Right ventricle myocardium inferior (tissue), 1 donor: ENCODE measurements at places on chromosomes 13 and 19.
A peak's percentile ranks its signal among the peaks of the same experiment; 100 is the strongest.

GRCh38 chr19:35478794-35479677 lies 11.2 kb downstream of the KRTDAP start:
- DNase-seq, result no peak

DNA sequence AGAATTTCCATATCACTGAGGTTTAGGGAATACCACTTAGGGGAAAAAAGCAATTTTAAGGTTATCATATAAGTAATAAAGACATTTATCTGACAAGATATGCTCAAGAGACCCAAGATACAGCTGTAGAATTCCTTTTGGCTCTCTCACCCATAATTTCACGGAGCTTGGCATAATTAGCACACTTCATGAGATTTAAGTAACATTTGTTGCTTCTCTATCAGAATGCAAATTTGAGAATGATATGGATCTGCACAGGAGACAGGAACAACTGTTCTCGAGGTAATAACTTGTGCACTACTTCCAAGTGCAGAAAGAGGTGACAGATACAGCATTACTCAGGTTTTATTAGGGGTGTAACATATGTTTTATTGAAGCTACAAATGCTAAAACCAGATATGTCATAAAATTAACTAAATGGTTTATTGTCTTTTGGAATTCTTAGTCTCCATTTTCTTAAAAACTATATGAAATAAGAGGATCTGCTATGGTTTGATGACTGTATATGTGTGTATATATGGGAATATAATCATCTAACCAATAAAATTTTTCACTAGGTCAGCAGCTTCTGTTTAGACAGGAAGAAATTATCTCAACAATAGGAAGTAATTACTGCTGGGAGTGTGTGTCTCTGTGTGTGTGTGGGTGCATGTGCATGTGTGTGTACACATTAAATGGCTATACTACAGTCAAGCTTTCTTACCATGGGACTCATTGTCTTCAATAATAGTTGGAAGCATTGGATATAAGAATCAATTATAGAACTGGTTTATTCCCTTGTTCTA lies 401.3 kb downstream of the PCDH17 start:
- DNase-seq, result no peak

- no peak for DNase-seq
Measured at GRCh38 chr13:46665633-46666482, 112.9 kb downstream of the LRCH1 start.

DNA sequence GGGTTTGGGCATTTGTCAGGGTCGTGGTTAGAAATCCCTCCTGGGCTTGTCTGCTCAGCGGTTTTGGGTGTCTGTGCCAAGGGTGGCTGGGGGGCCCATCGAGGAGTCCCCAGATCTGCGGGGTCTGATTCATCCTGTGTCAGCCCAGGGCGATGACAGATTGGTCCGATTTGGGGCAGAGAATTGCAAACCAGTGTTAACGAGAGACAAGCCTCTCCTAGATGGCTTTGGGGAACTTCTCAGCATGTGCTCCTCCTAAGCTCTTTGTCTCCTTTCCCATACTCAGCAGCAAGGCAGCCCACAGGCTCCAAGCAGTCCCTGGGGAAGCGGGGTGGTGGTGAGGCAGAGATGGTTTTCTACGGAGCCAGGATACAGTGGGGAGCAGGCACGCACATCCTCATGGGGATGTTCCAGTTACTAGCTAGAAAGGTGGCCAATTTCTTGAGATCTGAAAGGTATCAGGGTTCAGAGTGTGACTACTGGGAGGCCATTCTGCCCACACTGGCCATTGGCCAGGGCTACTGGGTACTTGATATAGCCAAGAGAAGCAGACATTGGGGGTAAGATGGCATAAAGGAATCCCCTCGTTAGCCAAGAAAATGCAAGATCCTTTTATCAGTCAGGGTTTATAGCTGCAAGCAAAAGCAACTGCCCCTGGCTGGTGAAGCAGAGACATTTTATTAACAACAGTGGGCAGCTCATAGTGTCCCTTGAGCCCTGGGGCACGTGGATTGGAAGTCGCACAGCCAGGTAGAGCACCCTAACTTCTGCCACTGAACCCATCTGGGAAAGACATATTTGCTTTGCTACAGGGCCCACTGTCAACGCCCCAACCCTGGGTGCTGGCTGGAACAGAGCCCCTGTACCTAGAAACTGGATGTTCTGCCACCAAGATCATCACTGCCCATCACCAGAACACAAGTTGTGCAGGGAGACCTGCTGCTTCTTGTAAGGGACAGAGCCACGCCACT lies 63.6 kb downstream of the RGCC start:
- DNase-seq, result no peak

DNA sequence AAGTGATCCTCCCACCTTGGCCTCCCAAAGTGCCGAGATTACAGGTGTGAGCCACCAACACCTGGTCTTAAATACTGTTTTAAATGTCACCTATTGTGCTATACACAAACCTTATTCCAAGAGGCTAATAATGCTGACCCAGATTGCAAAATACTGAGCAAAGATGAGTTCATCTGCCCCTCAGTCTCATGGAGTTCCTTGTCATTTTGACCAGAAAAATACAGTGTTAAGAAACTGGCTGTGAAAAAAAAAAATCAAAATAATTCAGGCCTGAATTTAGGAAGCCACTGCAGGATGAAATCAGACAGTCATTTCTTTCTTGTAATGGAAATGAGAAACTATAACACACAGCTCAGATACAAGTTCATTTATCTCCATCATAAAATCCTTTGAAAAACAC lies 59.9 kb downstream of the TBC1D4 start:
- no peak for DNase-seq

DNA sequence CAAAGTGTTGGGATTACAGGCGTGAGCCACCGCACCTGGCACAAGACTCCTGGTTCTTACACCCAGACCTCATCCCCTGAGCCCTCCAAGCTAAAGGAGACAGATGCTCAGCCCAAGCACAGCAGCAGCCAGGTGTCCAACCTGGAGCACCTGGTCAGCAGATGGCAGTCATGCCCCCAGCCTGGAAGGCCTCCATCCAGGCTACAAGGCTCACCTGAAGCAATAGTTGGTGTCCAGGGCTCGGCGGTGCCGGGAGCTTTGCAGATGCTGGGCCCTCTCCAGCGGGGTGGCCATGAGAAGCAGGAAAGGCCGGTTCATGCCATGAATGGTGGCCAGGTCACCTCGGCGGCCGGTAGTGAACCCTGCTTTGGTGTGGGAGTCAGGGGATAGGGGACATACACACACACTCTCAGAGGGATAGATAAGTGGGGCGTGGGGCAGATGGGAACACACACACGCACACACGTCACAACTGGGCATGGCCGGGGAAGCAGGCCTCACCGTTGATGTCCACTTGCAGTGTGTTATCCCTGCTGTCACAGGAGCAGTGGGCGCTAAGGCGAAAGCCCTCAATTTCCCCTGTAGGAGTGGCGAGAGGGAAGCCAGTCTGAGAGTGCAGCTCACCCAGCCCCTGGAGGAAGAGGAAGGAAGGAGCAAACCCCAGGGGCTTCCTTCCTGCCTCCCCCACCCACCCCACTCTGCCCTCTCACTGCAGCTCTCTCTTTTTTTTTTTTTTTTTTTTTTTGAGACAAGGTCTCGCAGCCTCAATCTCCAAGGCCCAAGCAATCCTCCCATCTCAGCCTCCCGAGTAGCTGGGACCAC lies 11.8 kb downstream of the TGFB1 start:
- DNase-seq, result no peak

- DNase-seq, result peak; percentile 45
Measured at GRCh38 chr19:47756953-47757608, 11.7 kb downstream of the NOP53 start.

DNA sequence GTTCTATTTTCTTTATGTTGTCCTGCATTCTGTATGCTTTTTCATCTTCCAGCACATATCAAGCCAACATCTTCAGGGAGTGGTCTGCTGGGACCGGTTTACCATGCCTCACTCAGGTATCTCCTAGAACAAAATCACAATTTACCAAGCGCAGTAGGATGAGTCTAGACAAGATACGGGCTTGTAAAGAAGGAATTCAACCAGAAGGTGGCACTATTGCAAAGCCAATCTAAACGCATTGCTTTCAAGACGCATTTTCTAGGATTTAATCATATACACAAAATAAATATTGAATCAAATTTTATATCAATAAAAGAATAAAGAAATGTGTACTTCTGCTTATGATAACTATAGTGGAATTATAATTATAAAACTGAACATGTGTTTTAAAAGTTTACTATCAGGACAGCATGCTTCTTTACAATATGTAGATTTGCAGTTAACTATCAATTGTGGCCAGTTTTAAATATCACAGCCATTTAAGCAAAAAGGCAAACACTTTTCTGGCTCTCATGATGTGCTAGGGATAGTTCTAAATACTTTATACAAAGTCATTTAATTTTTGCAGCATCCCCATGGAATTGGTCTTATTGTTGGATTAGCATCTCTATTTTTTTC lies 16.1 kb upstream of the TPP2 start:
- no peak for DNase-seq

DNA sequence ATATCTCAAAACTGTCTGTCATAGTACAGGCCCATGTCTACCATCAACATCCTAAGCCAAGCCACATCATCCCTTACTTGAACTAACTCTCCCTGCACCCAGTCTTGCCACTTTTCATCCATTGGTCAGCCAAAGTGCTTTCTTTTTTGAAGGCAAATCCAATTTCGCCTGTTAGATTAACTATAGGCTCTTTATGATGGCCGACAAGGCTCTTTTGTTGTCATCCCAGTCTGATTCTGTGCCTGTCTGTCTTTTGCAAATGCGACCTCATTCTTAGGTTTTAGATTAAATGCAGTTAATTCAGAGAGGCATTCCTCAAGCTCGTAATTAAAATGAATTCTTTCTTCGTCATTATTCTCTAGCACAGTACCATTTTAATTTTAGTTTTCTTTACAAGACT lies 148.3 kb downstream of the HS6ST3 start:
- DNase-seq, result no peak

DNA sequence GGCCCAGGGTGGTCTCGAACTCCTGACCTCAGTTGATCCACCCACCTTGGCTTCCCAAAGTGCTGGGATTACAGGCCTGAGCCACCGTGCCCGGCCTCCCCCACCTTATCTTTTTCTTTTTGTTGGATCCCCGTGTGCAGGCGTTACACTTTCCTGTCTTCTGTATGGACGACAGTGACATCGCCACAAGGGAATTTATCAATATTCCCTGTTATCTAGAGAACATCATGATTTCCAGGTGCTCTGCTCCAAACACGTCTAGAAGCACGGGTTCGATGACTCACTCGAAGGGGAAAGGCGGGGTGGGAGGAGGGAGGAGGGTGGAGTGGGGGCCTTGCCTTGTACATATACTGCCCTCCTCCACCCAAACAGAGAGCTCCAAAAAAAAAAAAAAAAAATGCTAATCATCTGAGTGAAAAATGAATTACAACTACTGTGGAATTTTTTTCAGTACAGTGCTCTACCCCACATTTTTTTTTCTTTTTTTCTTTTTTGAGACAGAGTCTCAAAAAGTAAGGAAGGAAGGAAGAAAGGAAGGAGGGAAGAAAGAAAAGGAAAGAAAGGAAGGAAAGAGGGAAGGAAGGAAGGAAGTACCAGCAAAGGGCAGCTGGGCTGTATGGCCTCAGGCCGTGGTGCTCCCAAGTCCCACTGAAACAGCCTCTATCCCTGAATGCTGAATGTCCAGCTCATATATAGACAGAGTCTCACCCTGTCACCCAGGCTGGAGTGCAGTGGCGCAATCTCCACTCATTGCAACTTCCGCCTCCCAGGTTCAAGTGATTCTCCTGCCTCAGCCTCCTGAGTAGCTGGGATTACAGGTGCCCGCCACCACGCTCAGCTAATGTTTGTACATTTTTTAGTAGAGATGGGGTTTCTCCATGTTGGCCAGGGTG lies 36.8 kb downstream of the INSR start:
- no peak for DNase-seq

DNA sequence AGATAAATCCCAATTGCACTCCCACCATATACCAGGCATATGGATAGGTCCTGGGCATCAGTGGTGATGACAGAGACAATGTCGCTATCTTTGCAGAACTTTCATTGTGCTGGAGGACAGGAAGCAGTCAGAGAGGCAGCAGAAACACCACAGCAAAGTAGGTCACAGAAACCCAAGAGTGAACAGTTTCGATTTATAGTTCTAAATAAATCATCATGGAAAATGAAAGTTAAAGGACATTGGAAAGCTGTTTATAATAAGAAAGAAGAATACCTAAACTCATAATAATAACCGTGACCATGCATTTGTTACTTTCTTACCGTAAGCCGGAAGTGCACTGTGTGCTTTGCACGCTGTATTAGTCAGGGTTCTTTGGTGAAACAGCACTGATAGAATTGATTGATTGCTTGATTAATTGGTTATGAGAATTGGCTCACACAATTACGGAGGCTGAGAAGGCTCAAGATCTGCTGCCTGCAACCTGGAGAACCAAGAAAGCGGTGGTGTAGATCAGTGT lies 38.9 kb downstream of the ALOX5AP start:
- no peak for DNase-seq

GRCh38 chr13:110894086-110894485 lies 20.8 kb downstream of the ANKRD10 start:
- DNase-seq, result no peak

DNA sequence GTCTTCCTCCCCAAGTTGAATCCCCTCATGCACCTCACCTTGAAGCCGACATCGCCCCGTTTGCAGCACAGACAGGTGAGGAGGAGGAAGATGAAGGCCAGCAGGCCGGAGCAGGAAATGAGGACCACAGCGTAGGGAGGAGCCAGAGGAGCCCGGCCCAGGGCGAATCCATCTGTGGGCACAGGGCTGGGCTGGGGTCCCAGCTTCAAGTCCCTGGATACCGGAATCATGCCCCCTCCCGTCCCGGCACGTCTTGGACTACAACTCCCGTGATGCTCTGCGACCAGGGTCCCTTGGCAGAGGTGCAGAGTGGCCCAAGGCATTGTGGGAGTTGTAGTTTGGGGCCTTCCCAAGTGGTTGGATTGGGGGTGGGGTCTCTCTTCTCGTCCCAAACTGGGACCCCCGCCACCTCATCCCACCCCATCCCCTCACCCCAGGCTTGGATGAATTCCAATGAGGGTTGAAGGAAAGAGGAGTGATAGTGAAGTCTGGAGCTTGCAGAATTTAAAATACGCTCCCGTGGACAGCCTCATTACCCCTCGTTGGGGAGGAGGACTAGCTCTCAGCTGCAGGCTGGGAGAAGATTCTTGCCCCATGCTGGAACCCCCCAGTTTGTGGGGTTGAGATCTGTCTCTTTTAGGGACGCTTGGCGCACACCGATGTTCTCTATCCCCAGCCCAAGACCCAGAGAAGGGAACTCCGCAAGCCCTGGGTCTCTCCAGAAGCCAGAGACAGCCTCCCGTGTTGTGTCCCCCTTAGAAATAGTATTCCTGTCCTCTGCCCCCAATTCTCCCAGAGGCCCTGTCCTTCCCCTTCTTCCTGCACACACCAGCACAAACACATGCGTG lies 990 bp downstream of the LMTK3 start:
- DNase-seq, result no peak

GRCh38 chr13:113083402-113084061 lies 22.1 kb upstream of the F7 start:
- peak; percentile 80 for DNase-seq
